Kidney (tissue), 22 donors: ENCODE measurements at places on chromosomes 3 and 15. TPM values are rescaled to one million over a fixed set of nuclear protein-coding genes. Genes with fewer than 3 reads are reported as not detected.

DNA sequence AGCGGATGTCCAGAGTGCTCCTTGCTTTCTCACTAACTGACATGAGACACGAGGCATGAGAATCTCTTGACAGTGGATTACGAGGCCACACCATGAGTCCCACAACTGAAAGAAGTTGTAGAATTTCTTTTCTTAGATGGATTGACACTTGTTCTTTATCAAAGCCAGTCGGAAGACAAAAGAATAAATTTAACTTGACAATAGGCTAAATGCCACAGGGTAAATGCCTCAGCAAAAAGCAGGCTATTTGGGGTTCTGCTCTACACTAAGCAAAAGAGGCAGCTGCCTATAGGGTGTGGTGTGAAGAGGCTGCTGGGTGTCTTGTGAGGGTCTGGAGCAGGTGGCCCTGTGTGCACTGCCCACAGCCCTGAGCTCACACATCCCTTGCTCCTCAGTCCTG lies 135.1 kb upstream of the SEMA6D start:
- no peaks in the 10 kb centered on the region for H3K36me3 ChIP-seq
- H3K4me1 ChIP-seq, result no peaks in the 10 kb centered on the region
- no peaks in the 10 kb centered on the region for H3K27me3 ChIP-seq

GRCh38 chr15:50452927-50453326 lies 28.7 kb downstream of the USP8 start:
- H3K36me3 ChIP-seq, result peaks cover 15% of the 10 kb centered on the region
- DNase-seq, result no peak
- H3K4me3 ChIP-seq, result no peak overlapping the region
- no peaks in the 10 kb centered on the region for H3K27me3 ChIP-seq
- no peaks in the 10 kb centered on the region for H3K4me1 ChIP-seq

The FOXL2 gene
- total RNA-seq, result not detected

DNA sequence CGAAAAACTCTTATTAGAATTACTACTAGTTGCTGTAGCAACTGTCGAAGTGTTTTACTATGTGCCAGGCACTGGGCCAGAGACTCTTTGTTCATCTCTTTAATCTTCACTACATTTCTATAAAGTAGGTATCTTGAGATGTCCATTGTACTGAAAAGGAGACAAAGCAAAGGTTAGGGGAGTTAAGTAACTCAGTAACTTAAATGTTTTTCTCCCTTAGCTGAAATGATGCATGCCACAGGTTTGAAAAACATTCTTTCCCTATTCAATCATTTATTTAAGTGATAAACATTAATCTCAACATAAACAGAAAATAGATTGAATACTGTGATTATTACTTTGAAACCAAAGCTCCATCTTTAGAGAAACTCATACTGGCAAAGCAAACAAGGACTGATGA lies 776.2 kb downstream of the FHIT start:
- no peaks in the 10 kb centered on the region for H3K27me3 ChIP-seq
- H3K4me1 ChIP-seq, result no peaks in the 10 kb centered on the region
- no peak for DNase-seq

The P2RY1 gene
- 2.2 TPM for total RNA-seq

The NANOGP8 gene
- 1.3 TPM for total RNA-seq

The SNURF gene
- 19.1 TPM for total RNA-seq

The MUC13 gene
- total RNA-seq, result 1.9 TPM

- DNase-seq, result peak; percentile 20
- H3K36me3 ChIP-seq, result no peaks in the 10 kb centered on the region
- H3K27me3 ChIP-seq, result no peaks in the 10 kb centered on the region
Measured at GRCh38 chr15:78850941-78851755, 21.5 kb upstream of the MORF4L1 start.
